HEK293T (cell line): ENCODE measurements at places on chromosomes 16 and 17.

GRCh38 chr16:66408163-66409048, 18.7 kb upstream of the BEAN1 start:
- DNase-seq = no peak

DNA sequence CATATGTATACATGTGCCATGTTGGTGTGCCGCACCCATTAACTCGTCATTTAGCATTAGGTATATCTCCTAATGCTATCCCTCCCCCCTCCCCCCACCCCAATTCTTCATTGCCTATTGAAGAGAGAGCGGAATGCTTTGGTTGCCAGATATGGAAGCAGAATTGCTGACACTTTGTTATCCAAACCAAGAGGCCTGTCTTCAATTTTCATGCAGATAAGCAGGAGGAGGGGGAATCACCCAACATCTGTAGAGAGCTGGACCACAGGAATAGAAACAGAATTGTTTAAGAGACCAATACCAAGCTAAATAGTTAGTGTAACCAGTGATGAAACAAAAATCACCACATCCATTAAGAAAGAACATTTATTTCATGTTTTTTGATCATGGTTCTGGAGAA, 7.1 kb downstream of the ASPA start:
- DNase-seq = no peak

- DNase-seq = no peak
Measured at GRCh38 chr16:5001571-5001970, 32.2 kb downstream of the NAGPA start.

DNA sequence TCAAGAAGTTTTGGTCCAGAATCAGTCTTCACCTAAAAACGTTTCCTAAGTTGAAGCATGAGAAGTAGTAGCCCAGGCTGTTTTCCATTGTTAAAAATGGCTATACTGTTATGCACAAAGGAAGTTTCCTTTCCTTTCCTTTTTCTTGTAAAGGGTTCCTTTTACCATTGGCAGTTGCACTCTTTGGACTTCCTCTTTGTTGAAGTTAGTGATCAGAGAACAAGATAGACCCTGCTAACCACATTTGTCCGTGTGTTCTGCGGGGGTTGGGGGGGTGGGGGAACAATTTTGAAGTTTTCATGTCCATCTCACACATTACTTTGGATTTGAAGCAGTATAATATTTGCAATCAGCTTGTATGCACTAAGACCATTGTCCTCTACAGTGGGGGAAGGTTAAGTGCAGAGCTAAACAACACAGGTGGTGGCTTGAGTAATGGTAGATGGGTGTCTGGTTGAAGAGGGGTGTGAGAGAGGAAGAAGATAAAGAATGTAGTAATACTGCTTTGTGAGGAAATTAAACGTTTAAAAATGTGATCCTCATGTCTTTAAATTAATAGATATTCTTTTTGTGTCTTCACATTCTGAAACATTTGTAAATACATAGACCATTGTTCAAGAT, 1.4 kb downstream of the LPCAT2 start:
- no peak for DNase-seq

- DNase-seq = no peak
Measured at GRCh38 chr16:21268236-21268635, 9.9 kb downstream of the CRYM start.

DNA sequence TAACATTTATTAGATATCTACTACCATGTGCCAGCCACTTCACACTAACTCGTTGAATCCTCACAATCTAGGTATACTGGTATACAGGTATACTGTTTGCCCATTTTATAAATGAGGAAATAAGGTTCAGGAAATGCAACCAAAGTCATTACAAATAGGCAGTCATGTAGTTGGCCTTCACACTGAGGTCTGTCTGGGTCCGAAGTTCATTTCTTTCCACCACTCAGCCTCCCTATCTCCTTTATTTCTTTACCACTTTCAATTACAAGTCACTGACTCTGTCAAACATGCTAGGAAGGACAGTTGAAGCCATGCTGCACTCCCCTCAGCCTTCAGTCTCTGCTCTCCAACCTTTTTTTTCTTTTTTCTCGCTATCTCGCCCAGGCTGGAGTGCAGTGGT, 20.7 kb upstream of the SIAH1 start:
- DNase-seq = no peak

GRCh38 chr17:46977750-46978488, 1.1 kb downstream of the RPRML start:
- DNase-seq = no peak

GRCh38 chr16:10181196-10182162, 749 bp downstream of the GRIN2A start:
- peak; percentile 79 for DNase-seq
